ENCODE measurements at places on chromosomes 7 and 10.

- DNase-seq = no peak
Observed at GRCh38 chr7:46244757-46245156, 323.7 kb upstream of the IGFBP3 start.

GRCh38 chr7:74031403-74032190 is 3.6 kb downstream of the ELN start:
- DNase-seq = no peak

- no peak for DNase-seq
Observed at GRCh38 chr7:31864646-31865045, 177.6 kb downstream of the PPP1R17 start.

DNA sequence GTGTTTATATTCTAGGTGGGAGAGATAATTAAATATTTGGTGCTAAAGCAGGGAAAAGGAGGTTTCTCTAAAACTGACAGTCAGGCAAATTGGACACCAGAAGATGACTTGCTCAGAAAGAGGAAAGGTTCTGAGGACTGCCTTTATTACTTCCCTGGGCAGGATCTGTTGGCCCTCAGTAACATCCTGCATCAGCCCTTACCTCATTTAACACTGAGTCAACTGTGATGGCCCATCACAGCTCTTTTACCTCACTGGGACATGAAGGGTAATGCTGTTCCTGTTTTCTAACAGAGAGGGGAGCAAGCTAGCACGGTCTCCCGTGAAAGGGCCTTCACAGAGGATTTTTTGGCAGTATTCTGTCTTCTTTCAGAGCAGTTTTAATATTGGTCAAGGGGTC is 12.0 kb downstream of the PPP1R17 start:
- no peak for DNase-seq

DNA sequence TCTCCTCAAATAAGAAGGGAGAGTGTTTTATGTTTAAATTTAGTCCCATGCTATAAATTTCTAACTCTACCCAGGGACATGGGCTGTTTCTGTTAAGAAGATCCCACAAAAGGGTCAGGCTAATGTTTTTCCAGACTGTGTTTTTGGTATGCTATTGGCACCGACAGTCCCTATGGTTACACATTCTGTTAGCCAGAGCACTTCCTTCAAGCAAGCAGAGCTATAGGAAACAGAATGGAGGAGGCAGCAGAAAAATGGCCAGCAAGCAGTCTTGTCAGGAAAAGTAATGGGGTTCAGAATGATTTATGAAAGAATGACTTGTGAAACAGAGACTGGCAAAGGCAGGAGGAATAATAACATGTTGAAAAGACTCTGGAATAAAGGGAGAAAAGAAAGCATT is 44.8 kb upstream of the PHYHIPL start:
- DNase-seq = no peak

DNA sequence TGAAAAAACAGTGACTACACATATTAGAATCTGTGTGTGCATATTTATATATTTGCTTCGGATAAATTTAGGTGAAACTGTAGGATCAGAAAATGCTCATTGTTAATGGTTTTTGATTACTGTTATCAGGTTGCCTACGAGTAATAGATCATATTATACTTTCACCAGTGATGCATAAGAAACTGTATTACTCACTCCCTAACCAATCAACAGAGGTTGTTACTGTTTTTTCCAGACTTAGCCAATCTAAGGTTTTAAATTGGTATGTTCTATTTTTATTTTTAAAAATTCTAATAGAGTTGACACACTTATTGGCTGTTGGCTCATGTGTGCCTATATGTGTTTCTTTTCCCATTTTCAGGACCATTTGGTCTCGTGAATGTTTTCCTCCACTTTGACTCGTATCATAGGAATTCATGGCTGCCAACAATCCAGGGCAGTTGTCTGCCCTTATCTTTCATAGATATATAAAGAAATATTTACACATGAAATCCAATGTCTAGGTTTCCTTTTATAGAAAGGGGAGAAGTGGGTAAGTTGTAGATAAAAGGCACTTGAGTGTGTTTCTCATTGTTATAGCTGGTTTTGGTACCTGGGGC is 59.2 kb downstream of the ANLN start:
- no peak for DNase-seq

DNA sequence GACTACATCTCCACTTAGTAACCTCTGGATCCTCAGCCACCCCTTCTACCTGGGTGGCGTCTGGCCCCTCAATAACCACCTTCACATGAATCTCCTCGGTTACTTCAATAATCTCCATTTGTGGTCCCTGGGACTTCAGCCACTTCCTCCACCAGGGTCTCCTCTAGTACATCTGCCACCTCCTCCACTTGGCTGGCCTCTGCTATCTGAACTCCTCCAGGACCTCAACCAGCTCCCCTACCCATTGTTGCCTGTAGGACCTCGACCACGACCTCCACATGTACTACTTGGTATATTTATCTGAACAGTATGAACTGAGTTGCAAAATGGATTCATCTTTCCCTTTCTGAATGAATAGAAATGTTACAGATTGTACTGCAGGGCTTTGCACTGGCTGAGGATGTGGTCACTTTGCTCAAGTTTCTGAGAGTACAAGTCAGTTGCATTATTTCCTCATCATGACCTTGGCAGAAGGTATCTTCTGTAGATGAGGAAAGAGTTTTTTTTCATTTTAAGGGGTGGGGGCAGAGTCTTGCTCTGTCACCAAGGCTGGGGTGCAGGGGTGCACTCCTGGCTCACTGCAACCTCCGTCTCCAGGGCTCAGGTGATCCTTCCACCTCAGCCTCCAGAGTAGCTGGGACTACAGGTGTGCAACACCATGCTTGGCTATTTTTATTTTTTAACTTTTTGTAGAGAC is 36.0 kb downstream of the MAT1A start:
- DNase-seq = no peak

- DNase-seq = no peak
Observed at GRCh38 chr7:99920149-99920548, 819 bp upstream of the TRIM4 start.

GRCh38 chr10:120473593-120473992 is 16.6 kb downstream of the PLPP4 start:
- DNase-seq = no peak

- no peak for DNase-seq
Observed at GRCh38 chr10:46297406-46298204, 10.8 kb downstream of the ANTXRL start.

DNA sequence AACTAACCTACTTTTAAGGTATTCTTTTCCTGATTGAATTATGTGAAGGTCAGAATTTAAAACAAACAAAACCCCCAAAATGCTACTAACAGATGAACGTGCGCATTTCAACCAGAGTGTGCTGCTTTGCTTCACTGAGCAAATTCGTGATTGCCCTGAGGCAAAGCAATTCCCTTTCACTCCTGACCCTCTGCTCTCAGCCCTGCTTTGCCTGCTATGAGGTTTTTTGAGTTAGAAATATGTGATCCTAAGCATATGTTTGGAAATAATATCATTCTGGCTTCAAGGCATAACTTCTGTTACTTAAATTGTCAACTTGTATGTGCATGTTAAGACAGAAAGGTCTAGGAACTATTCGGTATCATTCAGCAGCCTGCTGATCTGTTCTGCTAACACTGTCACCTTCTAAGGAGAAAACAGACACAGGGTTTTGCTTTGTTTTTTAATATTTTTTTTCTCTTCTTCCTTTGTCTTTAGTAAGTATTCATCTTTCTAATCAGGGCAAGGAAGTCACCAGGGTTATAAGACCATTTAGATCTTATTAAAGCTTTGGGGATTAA is 124.2 kb downstream of the GNAT3 start:
- no peak for DNase-seq

DNA sequence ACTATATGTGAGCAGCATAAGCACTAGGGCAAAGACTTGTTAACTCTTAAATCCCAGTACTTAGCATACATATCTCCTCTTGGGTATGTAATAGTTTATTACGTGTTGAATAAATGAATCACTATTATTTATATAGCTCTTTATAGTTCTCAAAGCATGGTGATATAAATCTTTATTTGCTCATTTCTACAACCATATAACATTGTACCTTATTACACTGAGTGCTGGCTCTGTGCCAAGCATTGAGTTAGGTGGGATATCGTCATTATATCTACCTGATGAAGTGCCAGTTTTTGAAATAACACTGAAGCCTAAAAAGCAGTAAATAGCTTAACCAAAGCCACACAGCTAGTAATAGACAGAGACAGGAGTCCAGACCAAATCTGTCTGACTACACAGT is 27.9 kb downstream of the AHR start:
- no peak for DNase-seq

DNA sequence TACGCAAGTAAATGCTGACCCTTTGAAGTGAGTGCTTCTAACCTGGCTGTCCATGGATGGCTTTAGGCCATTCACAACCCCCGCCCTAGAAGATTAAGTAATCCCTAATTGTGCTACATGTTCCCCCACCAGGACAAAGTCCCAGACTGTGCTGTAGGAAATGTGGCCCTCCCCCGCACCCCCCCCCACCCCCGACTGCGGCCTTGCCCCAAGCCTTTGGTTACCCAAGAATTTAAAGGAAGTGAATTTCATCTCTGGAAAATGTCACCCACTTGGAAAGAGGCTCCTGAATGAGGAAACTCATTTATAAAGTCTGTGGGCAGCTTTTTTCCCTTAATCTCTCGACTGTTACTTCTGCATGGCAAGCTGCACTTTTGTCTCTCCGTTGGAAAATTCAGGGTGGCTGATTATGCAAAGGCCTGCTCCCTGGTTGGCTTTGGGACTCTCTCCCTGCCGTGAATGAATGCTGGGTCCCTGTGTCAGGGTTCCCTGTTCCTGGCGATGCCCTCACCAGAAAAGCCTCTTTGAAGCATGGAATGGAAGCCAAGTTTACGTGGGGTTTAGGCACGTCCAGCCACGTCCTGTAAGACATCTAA is 31.4 kb upstream of the AQP1 start:
- no peak for DNase-seq

- no peak for DNase-seq
Observed at GRCh38 chr7:65371468-65371867, 2.2 kb upstream of the ZNF92 start.

GRCh38 chr10:104337985-104338735 is at the start of gene ITPRIP:
ITPRIP (minus strand) TSS chr10:104338465; CDS start chr10:104316051, 22,414 bp downstream.
- peak; percentile 72 for DNase-seq

DNA sequence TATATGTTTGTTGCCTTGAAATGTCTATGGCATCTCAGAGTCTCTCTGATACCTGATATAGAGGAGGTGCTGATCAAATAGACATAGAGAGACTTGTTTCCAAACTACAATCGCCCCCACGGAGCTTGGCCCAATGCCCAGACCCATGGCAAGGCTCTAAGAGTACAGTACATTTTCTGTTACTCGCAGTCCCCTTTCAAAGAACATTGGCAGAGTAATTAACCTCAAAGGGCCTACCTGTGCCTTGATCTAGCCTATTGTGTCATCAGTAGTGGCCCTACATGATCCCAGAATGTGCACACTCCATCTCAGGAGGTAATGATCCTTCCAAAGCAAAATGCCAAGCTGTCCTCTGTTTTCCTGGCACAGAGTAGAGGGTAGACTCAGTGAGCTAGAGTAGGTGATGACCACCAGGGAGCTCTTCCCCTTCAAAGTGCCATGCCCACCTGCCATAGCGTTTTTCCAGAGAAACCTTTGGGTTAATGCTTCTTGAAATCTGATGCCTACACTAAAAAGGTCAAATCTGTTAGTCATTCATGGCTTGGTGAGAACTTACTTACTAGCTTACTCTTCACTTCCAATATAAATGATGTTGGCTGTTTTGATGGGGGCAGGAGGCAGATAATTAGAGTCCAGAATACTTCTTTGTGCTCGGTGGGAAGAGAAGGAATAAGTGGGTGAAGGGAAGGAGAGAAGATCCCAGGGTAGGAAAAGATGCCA is 41.2 kb upstream of the ACSL5 start:
- no peak for DNase-seq

- DNase-seq = no peak
Observed at GRCh38 chr10:124389613-124390361, 28.9 kb downstream of the OAT start.

- no peak for DNase-seq
Observed at GRCh38 chr10:87739703-87740102, 78.3 kb downstream of the ATAD1 start.

DNA sequence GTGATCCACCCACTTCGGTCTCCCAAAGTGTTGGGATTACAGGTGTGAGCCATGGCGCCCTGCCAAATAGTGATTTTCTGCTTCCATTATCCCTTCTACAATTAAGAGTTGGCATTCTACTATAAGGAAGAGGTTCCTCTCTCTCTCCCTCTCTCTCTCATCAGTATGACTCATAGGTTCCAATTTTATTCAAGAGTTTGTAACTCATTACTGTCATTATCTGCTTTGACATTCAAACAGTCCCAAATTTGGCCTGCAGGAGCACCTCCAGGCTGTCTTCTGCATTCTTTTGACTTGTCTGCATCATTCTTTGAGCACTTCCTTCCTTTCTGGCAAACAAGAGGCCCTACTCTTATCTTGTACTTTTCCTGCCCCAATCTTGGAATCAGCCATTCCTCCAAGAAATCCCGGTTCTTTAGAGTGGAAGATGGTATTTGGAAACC is 33.2 kb upstream of the CALU start:
- no peak for DNase-seq

GRCh38 chr10:63711867-63712716 is 190.9 kb downstream of the REEP3 start:
- DNase-seq = peak; percentile 97

GRCh38 chr7:12178317-12178716 is 32.8 kb upstream of the TMEM106B start:
- no peak for DNase-seq

DNA sequence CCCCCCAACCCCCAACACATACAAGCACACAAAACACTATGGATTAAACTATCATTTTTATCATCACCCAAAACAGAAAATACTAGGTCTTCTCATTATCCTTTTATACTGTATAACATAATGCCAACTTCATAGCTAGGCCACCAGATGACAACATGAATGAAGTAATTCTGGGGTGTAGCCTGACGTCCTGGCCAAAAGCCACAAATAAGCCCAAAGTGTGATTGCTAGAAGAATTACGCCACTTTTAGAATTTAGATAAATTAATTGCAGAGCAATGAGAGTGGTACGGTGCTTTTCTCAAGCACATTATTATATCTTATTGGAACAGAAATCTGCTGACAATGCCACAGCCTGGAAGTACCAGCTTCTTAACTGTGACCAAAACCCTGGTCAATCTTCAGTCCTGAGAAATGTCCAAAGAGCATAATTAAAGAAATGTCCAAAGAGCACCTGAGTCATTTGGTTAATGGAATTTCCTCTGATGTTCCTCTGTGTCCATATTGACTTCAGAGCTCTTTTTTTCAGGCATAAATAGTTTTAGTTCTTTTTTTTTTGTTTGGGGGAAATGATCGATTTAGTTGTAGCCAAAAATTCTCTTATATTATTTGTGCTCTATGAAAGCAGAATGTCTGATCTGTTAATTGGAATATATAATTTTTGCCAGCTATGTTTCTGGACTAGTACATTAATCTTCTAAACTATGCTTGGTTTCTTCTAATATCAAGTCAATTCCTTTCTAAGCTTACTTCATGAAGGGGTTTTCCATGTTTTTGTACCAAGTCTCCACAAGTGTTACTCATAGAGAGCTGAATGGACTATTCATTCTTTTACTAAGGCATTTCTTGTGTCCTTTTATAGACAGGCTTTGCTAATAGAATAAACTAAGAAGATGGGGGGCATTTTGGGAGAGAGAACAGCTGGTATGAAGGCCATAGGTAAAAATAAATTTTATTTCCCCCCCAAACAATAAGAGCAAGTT is 233.4 kb upstream of the SLC26A5 start:
- DNase-seq = peak; percentile 28

All from RCC 7860 (cell line).